Activated naive CD8-positive, alpha-beta T cell treated with anti-CD3 and anti-CD28 coated beads for 36 hours (primary cell): ENCODE measurements at places on chromosomes 7 and 10. TPM values are rescaled to one million over a fixed set of nuclear protein-coding genes. Genes with fewer than 3 reads are reported as not detected.

DNA sequence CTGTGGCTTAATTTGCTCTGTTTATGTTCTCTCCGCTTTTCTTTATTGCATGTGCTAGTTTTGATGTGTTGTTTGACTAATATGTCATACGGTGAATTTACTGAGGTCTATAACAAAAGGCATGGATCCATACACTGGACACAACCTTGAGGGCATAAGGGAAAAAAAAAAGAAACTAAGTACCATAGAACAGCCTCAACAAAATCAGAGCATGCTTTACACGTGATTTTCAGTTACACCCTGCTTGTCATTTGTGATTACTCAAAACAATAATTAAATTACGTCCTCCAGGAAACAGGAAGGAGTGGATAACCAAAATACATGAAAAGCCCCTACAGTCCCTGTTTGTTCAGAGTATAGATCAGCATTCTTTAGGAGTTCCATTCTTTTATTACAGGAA is 150.5 kb downstream of the CRPPA start:
- DNase-seq: no peak

GRCh38 chr7:94115316-94115715 is 111.2 kb upstream of the BET1 start:
- no peak for DNase-seq

The ITPRID1 gene
- not detected for total RNA-seq

DNA sequence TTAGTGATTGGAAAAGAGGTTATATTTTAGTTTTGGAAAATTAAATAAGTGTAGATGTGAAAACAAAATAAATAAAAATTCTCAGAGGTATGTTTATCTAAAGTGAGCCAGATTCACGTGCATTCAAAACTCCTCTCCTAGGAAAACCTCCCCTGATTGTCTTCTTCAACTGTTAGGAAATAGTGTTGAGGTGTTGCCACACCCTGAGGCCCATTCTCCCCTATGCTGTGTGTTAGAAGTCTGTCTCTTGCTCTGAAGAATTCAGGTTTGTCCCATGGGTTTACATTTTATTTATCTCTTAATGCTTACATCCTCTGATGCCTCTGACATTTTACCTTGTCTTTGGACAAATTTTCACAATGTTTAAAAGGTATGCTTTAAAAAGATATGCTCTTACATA is 40.3 kb downstream of the PTPRE start:
- no peak for DNase-seq

DNA sequence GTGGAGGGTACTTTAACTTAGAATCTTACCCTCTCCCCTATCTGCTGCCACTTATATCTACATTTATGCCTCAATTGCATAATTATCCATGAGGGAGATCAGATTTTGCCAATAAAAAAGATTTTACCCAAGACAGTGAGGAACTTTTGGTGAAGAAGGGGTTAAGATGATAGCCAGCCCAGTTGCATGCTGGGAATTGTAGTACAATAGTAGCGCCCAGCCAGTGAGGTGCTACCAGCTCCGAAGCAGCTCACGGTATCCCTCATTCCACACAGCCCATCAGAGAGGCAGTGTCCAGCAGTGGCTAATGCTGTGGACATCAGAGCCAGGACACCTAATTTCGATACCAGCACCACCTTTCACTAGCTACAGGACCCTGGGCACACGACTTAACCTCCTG is 5.9 kb upstream of the LGI1 start:
- DNase-seq: peak; percentile 3

DNA sequence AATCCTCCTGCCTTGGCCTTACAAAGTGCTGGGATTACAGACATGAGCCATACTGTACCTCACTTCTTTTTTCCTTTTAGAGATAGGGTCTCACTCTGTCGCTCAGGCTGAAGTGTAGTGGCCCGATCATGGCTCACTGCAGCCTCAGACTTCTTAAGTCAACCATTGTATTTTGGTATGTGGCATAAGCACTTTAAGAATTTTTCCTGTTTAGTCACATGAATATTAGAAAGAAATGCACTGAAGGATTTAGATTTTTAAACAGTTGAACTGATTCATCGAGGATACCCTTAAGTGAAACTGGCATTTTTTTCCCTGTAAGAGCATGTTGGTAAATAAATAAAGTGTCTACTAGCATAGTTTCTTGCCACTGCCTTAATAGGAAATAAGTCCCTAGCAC is 319.3 kb upstream of the CACNA2D1 start:
- DNase-seq: no peak

DNA sequence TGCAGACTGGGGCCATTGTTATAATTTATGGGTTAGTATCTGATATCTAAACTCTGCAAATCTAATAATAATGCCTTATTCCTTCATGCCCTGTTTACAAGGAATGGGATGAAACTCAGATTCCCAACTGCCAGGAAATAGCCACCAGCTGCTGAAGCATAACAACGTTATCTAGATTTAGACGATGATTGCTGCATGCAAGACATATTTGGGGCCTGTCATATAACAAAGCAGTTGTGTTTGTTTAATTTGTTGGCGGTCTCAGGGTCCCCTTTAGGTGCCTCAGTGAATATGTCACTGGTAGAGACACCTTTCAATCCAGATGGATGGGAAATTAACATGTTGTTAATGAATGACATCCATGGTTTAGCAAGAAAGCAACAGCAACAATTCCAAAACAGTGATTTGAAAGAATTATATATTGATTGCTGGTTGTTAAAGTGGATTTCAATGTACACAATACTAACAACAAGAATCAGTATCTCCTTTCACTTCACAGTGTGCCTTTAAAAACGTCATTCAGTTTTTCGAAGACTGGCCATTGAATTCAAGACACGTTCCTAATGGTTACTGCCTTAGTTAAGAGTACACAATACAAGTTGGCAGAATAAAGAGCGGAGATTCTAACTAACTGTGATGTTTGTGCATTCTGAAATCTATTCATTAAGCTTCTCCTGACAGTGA is 860.6 kb upstream of the CELF2 start:
- DNase-seq: no peak

GRCh38 chr10:129853562-129853903 is 110.5 kb downstream of the EBF3 start:
- DNase-seq: no peak

DNA sequence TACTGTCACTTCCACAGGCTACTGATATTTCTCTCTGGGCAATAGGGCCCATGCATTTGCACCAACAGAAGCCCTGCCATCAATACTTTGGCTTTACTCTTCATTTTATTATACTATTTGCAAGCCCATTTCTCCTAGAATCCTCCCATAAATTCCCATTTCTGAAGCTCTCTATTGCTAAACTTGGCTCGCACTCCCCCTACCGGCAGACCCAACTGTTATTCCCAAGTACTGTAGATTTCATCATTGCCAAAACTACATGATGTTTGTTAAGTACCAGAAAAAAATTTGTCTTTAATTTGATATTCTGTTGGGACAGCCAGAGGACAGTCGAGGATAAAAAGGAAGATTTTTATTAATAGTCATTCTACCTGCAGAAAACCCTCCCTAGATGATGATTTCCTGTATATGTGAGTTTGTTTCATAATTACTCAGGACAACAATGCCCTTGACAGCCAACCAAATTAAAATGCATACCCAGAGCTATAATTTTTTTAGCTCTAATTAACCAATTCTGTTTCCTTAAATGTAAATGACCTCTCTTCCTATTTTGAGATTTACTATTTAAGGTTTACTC is 298.6 kb downstream of the REEP3 start:
- DNase-seq: peak; percentile 4

- DNase-seq: no peak
Observed at GRCh38 chr10:15197276-15197675, 28.8 kb upstream of the NMT2 start.

- DNase-seq: no peak
Observed at GRCh38 chr10:52637592-52637991, 135.0 kb downstream of the MBL2 start.

- DNase-seq: no peak
Observed at GRCh38 chr7:157675427-157675927, 338.7 kb downstream of the DNAJB6 start.

DNA sequence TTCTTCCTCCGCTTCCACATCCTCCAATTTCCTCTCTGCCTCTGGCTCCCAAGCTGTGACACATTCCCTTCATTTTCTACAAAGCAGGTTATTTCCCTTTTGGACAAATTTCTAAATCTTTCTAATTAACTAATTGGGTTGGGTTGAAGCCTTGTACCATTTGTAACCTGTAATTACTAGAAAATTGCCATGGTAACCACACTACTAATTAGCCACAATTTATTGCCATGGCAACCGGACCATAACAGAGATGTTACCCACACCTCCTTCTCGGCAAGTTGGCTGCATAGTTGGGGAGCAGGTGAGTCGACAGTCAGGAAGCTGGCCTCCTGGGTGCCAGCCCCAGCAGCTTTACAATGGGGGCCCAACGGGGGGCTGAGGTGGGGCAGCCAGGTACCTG is 61.6 kb downstream of the GOLGA7B start:
- no peak for DNase-seq
